ENCODE measurements at places on chromosomes 1 and 21. TPM values are rescaled to one million over a fixed set of nuclear protein-coding genes. Genes with fewer than 3 reads are reported as not detected.
A peak's percentile ranks its signal among the peaks of the same experiment; 100 is the strongest.

GRCh38 chr1:10793129-10793651 lies 3.3 kb downstream of the CASZ1 start:
- DNase-seq = no peak

DNA sequence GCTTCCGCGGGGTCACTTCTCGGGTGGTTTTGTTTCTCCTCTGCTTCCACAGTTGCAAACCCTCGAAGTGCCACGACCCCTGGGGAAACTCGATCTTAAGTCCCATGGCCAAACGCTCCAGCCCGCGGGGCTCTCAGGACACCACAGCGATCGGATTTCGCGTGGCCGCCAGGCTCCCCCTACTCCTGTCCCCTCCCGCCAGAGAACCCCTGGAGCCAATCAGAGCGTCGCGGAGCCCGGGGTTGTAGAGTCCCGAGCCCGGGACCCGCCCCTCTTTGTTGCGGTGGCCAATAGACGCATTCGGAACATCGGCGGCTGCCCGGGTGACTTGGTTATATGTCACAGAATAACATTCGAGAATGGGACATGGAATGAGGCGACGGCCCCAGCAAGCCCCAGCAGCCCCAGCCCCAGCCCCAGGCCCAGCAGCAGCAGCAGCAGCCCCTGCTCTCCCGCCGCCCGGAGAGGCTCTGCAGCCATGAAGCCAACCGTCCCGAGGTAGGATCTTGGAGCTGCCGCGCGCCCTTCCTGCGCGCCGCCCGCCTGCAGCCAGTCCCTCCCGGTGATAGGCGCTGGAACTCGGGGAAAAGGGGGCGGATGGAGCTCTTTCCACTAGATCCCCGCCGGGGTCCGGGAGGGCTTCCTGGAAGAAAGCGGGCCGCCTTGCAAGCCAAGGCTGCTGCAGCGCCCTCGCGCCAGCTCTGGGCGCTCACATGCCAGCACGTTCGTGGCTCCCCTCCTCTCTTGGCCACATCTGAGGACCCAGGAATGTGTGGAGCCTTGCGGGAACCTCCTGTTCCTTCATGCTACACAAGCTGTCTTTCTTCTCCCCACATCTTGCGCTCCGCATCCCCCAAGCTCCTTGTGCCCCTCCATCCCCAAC lies at the start of gene VASH2:
Gene VASH2 (plus strand): TSS at position 299 of the 883 bp plus-strand sequence. CDS start 1,002 bp downstream, outside the sequence.
- DNase-seq = peak; percentile 75

- no peak for DNase-seq
Measured at GRCh38 chr1:45968941-45969666, 163.3 kb downstream of the PIK3R3 start.

EPHB2 gene
- total RNA-seq = 71.0 TPM

Measured in Peyer's patch (tissue), 4 donors.